CD4-positive, alpha-beta T cell treated with Interleukin-6 for 4 hours (primary cell): ENCODE measurements at places on chromosomes 4 and X.

- DNase-seq, result no peak
Measured at GRCh38 chr4:156718226-156718625, 253.4 kb downstream of the PDGFC start.

DNA sequence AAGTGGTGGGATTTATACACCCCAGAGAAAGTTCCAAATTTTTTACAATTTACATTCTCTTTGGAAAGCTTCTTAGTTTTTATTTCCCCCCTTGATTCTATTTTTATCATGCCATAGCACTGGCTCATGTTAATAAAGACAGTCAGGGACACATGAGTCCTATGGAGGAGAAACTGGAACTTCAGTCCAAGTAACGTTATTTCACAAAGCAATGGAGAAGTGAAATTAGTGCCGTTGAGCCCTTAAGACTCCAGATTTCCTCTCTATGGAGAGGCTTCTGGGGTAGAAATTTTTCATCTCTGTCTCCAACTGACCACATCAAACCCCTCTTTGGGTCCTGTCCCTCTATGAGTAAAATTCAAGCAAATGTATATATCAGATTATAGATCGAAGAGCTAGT, 12.8 kb upstream of the TASL start:
- DNase-seq, result no peak

DNA sequence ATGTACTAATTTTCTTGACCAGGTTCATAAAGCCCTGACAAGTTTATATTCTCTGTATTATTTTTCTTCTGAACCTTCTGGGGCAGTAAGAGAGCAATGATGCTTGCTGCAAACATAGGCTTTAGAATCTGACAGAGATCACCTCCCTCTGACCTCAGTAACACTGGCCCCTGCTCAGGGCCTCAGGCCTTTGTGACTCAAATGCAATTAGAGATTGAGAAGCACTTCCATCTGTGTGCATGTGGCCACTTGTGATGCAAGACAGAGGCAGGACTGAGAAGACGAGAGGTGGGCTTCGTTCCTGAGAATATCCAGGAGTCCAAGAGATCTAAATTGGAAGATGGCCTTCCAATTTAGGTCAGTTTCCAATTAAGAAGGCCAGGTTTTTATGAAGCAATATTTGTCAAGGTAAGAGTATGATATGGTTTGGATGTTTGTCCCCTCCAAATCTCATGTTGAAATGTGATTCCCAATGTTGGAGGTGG, 82.8 kb upstream of the VEGFC start:
- DNase-seq, result no peak

DNA sequence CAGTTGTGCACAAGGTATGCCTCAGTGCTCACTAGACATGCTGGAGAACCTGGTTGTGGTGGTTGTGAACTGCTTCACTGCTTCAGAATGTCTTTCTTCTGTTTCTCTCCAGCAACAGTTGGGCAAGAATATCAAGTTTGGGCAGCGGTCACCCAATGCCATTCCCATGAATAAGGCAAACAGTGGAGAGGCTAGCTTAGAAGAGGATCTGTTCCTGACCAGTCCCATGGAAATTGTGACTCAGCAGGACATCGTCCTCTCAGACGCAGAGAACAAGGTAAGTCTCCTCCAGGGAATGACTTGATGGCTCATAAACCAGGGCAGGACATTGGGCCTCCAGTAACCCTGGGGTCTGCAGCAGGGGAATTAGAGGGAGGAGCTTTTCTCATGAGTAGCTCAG, 79.9 kb downstream of the AASDH start:
- DNase-seq, result no peak

DNA sequence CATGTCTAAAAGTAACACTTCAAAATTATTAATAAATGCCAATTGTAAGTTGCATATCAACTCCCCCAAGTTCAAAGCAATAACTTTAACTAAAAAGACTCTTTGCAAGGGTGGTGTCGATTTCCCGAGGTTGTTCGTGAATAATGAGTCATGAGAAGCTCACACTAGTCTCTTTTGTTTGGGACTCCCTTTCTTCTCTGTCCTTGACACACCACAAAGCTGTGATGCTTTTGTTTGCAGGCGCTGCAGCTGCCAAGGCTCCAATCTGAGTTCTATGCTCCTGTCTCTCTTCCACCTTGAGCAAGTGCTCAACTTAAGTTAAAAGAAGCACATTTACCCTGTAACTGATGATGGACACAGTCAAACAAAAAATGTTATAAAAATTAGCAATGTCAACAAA, 65.9 kb downstream of the FAT1 start:
- no peak for DNase-seq

DNA sequence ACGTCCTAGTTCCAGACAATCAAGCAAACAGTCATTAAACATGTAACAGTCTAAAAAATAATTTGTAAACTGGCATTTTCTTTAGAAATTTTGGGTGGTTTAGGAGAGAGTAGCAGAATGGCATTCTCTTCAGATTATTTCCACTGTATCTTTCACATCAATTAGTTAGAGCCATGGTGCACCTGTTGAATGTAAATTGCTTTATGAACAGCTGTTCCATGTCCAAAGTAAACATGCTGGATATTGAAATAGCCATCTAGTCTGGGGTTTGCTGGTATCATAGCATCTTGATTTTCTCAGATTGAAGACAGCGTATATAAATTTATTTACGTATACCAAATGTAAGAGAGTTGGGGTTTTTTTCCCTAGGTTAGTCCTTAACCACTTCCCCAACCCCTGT, 143.6 kb downstream of the RCHY1 start:
- DNase-seq, result no peak

DNA sequence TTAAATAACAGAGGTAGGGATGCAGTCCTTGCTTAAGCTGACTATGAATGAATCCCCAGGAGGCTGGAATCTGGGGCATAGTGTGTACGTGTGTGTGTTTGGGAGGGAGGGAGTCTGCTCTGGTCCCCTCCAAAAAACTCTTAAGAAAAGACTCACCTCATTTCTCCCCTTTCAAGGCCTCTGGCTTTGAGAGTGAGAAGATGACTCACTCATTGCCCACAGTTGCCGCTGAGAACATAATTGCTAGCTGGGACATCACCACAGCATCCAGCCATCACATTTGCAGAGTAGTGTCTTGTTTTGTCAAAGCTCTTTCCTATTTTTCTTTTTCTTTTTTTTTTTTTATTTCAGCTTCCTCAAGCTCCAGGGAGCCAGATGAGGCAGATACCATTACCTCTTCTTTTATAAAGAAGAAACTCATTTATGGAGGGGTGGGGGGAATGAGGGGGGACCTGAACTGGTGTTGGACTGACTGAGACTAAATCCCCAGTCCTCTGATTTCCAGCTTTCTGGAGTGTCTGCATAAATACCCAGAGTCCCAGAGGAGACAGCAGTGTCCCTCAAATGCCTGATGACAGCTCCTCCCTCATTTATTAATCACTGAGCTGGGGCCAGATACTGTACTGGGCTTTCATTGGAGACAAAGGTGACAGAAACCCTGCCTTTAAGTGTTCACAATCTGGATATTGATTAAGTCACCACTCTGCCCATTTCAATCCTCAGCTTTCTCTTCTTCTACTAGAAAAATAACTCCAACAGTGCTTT, 61.9 kb upstream of the LAS1L start:
- peak; percentile 72 for DNase-seq

GRCh38 chrX:118493016-118493415, 2.6 kb upstream of the DOCK11 start:
- DNase-seq, result no peak

GRCh38 chrX:11016728-11017127, 94.4 kb upstream of the HCCS start:
- no peak for DNase-seq

DNA sequence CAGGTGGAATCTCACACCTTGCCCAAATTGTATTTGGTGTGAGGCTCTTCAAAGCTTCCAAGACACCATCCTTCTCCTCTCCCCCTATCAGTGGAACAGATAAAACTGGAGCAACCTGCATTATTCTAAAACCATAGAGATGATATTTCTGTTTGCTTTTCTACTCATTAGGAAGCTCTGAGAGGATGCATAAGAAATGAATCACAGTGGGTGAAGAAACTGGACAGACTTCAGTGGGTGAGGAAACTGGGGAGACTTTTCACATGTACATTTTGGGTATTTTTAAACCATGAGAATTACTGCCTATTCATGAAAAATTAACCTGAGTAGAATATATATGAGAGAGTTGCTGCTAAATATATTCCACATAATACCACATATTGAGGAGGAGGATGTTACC, 16.4 kb downstream of the HAND2 start:
- no peak for DNase-seq

DNA sequence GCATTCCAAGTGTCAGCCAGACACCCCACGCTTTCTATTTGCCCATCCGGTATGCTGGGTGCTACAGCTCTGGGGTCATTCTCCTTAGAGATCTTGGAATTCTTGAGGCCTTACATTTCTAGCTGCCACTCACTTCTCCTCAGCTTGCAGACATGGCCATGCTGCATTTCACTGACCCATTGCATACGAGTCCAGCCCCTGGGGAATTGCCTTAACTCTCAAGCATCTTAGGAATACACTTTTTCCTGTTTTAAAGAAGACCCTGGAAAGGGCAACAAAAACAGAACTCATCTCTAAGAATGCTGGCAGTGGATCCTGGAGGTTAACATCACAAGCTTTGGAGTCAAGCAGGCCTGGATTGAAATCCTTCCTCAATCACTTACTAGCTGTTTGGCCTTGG, 122.0 kb upstream of the LNX1 start:
- DNase-seq, result no peak
